Dermis lymphatic vessel endothelial cell (primary cell): ENCODE measurements at places on chromosomes 13 and 19. TPM values are rescaled to one million over a fixed set of nuclear protein-coding genes. Genes with fewer than 3 reads are reported as not detected.

Gene POU2F2
- total RNA-seq, result 0.09 and 0.11 TPM in 2 replicates

Gene OR4F17
- not detected in 2 replicates for total RNA-seq

Gene ZNF71
- 9.1 and 10.3 TPM in 2 replicates for total RNA-seq

Gene TEX29
- not detected in 2 replicates for total RNA-seq

Gene LIM2
- not detected in 2 replicates for total RNA-seq

Gene TNFRSF19
- total RNA-seq, result 0.22 and 0.26 TPM in 2 replicates

Gene MCEMP1
- not detected in 2 replicates for total RNA-seq

Gene FGF14
- 0.34 and 0.87 TPM in 2 replicates for total RNA-seq

Gene ZNF235
- total RNA-seq, result 6.7 and 8.2 TPM in 2 replicates

Gene FPR2
- total RNA-seq, result not detected in 2 replicates

Gene THSD1
- 49.3 and 62.4 TPM in 2 replicates for total RNA-seq

Gene KANK3
- 106 and 121 TPM in 2 replicates for total RNA-seq

Gene KLHL26
- 1.6 and 2.7 TPM in 2 replicates for total RNA-seq

Gene ONECUT3
- not detected in 2 replicates for total RNA-seq

Gene SLC6A16
- total RNA-seq, result 0.43 and 0.52 TPM in 2 replicates

Gene CKM
- total RNA-seq, result not detected in 2 replicates

Gene CFAP97D2
- total RNA-seq, result not detected in 2 replicates

Gene ZFP14
- 3.8 and 5.2 TPM in 2 replicates for total RNA-seq

Gene TEKTIP1
- not detected in 2 replicates for total RNA-seq

Gene SHD
- not detected in 2 replicates for total RNA-seq

Gene ZNF575
- 0.09 and 0.11 TPM in 2 replicates for total RNA-seq

Gene ARL11
- total RNA-seq, result 0.26 and 0.33 TPM in 2 replicates

Gene BCAM
- 16.8 and 21.2 TPM in 2 replicates for total RNA-seq

Gene ZNF226
- total RNA-seq, result 14.1 and 15.7 TPM in 2 replicates

Gene SOX1
- not detected in 2 replicates for total RNA-seq

Gene RFPL4AL1
- total RNA-seq, result not detected in 2 replicates

Gene CGB8
- not detected in 2 replicates for total RNA-seq

Gene TUBA3C
- not detected in 2 replicates for total RNA-seq
